ENCODE measurements at places on chromosomes 11 and 22.

GRCh38 chr11:72242141-72242540, 1.8 kb downstream of the PHOX2A start:
- no peak for DNase-seq

GRCh38 chr22:27157666-27158370, 500.4 kb downstream of the MIAT start:
- DNase-seq: no peak

GRCh38 chr11:13462311-13462900, 616 bp downstream of the BTBD10 start:
- DNase-seq: peak; percentile 76

DNA sequence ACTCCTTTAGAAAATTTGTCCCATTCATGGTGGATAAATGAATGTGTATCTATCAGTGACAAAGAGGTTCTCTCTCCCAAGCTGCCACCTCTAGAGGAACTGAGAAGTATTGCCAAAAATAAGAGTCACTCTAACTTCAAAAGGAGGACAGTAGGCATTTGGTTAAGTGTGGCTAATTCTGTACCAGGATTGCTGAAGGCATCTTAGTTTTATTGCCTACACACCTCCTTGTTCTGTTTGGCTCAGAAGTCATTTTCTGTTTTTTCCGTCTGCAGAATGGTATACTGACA, 189.0 kb upstream of the MPPED2 start:
- no peak for DNase-seq

- peak; percentile 63 for DNase-seq
Measured at GRCh38 chr11:32071811-32072210, 19.1 kb upstream of the RCN1 start.

DNA sequence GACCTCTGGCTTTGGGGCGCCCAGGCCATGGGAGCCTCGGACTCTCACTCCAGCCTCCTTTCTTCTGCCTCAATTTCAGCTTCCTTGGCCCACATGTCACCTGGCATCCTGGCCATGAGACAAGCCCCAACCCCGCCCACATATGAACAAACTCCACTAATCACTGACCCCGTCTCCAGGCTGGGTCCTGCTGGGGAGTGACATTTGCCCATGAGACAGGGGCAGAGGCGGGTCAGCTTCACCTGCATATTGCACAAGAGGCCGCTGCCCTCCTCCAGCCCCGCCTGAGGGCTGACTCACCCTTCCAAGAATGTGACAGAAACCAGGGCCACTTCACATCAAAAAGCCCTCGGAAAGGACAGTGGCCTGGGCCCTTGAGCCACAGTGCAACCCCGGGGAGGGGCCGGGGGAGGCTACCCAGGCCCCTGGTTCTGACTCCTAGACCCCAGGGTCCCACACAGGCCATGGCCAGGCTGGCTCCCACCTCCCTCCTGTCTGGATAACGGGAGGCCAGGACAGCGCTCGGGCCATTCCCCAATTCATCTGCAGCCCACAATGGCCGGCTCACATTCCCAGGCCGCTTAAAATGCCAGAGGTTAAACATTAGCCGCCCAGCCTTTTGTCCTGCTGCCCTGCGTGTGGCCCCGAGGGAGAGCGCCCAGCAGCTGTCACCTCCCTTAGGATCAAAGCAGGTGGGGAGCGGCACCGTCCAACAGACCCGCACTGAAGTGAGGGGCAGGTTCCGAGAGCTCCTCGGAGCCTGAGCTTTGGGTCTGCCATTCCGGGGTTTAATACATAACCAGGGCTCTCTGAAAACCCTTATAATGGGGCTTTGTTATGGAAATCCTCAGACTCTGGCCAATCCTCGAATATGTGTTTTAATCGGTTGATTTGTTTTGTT, 42.3 kb downstream of the TRMU start:
- peak; percentile 93 for DNase-seq

DNA sequence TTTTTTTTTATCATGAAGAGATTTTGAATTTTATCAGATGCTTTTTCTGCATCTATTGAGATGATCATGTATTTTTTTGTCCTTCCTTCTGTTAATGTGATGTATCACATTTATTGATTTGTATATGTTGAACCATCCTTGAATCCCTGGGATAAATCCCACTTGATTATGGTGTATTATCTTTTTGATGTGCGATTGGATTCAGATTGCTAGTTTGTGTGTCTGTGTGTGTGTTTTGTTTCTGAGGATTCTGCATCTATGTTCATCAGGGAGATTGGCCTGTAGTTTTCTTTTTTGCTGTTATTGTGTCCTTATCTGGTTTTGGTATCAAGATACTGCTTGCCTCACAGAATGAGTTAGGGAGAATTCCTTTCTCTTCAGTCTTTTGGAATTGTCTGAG, 52.6 kb downstream of the KCNQ1OT1 start:
- no peak for DNase-seq

DNA sequence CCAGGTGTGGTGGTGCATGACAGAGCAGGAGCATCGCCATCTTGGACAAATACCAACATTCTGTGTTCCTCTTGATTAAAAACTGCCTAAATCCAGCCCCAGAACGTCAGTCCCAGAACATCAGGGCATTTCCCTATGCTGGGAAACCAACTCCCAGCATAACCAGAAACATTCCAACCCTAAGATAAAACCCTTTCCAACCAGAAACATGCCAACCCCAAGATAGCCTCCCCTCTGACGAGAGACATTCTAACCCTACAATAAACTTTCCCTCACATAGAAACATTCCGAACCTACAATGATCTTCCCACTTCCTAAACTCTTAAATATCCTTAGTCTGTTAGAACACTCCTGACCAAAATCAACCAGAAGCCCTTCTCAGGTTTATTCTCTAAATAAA, 11.6 kb downstream of the PLAAT4 start:
- no peak for DNase-seq

GRCh38 chr11:95714843-95715776, 74.5 kb downstream of the FAM76B start:
- DNase-seq: peak; percentile 52

GRCh38 chr11:78996007-78996406, 421.3 kb upstream of the NARS2 start:
- no peak for DNase-seq

DNA sequence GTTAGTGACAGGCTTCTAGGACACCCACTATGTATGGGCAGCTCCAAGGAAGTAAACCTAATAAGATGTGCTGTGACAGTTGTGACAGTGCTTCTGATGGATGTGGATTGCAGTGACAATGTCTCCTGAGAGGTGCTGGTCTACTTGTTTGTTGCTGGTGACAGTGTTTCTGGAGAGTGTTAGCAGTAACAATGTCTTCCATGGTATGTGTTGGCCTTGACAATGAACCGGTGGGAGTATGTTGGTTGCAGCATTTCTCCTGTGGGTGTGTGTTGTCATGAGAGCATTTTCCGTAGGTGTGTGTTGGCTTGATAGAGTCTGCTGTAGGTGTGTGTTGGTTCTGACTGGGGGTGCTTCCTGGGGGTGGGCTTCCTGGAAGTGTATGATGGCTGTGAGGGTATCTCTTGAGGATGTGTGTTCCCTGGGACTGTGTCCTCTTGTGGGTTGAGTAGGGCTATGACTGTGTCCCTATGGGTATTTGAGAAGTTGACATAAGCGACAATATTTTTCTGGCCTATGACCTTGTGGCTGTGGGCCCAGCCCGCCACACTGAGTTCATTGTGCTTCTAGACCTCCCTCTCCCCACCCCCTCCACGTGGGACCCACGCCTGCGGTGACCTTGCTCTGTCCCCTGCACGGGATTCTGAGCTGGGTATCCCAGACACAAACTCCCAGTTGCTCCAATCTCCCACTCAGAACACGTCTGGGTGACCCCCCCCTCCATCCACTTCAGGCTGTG, 1.2 kb downstream of the DCHS1 start:
- DNase-seq: peak; percentile 74

DNA sequence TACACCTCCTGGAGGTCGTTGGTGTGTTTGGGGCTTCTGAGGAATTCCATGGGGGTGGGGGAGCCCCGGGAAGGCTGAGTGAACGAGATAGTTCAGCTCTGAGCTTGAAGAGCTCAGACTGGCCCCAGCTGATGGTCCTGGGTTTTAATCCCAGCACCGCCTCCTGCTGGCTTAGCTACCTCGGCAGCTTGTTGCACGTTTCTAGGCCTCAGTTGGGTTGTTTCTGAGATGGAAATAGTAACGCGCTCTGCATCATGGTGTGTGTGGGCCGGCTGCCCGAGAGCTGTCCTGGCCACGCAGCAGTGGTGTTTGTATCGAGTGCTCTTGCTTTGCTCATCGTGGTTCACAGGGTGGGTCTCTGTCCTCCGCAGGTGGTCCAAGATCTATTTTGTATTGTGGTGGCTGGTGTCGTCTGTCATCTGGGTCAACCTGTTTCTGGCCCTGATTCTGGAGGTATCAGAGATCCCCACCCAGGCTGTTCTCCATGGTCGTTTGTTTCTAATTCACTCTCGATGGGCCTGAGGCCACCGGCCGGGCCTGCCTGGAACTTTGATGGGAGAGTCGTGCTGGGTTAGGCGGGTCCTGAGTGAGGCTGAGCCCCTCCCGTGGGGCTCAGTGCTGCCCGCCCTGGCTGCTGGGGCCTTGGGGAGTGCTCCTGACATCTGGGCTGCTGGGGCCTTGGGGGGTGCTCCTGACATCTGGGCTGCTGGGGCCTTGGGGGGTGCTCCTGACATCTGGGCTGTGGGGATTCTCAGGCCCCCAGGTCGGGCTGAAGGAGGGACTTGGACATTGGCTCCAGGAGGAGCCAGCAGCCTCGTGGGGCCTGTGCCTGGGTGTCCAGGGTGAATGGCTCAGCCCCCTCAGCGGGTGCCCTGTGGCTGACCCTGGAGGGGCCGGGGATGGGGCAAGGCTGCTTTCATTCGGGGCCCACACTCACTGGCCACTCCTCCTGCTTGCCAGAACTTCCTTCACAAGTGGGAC, 37.7 kb downstream of the TPCN2 start:
- DNase-seq: peak; percentile 71

DNA sequence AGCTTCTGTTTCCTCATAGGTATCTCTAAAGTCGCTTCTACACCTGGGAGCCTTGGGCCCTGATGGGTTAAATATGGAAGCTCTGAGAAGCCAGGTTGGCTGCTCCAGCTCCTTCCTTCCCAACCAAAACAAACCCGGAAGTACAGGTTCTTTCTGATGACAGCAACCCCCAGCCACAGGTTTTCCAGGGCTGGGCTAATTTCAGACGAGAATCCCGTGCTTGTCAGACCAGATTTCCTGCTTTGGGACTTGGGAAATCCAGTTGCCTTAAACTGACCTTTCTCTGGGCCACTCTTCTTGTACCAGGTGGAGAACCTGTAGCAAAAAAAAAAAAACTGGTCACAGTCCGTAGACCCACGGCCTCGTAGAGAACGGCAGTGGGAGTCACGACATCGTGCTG, 51.9 kb downstream of the RBX1 start:
- peak; percentile 64 for DNase-seq

DNA sequence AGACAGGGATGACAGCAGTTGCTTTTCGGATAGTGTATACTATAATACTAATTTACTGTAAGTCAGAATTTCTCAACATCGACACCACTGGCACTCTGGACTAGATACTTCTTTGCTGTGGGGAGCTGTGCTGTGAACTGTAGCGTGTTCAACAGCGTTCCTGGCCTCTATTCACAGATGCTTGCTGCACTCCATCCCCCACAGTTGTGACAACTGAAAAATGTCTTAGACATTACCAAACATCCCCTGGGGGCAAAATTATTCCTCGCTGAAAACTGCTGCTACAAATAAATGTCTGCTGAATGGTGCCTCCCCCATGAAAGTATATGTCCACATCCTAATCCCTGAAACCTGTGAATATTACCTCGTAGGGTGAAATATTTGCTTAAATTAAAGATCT, 7.5 kb upstream of the SLC15A3 start:
- no peak for DNase-seq

DNA sequence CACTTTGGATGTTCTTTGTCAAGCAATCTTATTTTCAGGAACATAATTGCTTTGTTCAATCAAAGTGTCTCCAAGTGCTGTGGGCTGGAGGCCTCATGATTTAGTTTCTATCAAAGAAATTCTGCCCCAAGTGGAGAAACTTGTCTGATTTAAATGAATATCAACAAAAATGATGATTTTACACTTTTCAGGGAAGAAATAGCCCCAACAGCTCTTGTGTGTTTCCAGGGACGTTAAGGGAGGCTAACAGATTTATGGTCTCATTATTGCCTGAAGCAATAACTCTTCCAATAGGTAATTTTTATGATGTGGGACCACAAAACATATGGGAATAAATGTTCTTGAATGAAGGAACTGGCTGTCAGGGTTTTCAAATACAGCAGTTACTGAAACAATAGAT, 699.1 kb downstream of the FAM181B start:
- no peak for DNase-seq

- no peak for DNase-seq
Measured at GRCh38 chr11:10498022-10498400, 42.9 kb downstream of the AMPD3 start.
